NCI-H1417 treated with DMSO at 0.1 percent for 48 hours (cell line): ENCODE measurements at places on chromosomes 4 and X.

DNA sequence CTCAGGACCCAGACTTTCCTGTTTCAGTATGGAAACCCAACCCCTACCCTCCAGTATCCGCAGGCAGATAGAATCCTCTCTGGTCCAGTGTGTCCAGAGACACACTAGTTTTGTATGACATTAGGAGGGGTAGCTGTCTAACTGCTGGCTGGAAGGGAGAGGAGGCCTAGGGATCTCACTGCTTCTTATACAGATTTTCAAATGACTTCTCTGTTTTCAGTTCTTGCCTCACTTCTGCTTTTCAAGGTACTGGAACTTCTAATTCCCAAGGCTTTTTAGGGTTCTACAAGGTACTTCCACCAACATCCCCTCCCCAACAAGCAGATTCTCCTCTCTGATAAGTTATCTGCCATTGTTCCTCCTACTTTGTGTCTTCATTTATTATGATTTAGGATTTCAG lies 6.1 kb downstream of the SGCB start:
- no peak for DNase-seq

DNA sequence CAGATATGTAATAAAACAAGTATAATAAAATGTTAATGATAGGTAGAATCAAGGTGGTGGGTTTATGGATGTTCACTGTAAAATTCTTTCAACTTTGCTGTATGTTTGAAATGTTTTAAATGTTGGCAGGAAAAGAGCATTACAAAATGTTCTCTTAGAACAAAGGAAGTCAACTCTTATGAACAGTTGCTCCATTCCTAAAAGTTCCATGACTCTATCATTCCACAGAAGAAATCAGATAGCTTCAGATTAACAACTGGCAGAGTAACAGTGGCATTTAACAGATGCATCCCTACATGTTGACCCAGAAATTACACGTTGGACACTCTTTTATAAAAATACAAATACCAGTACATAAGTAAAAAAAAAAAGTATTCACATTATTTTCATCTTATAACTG lies 2023.7 kb downstream of the ARAP2 start:
- DNase-seq = no peak

- no peak for DNase-seq
Measured at GRCh38 chrX:11398785-11399184, 105.6 kb downstream of the AMELX start.

DNA sequence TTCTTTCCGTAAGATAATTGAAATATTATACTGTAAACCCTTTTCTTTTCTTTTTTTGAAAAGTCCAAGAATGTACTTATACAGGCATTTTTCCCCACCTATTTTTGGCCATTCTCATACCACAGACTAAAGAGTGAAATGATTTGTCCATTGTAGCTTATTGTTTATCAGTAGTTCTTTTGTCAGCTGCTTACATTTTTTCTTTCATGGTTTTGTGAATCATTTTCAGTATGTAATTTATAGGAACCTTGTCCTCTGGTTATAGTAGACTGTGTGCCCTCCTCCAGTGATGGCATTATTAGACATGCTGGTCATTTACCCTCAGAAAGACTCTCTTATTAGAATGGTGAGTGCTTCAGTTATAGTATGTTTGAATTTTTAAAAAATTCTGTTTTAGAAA lies 56.7 kb downstream of the CCKAR start:
- no peak for DNase-seq

- no peak for DNase-seq
Measured at GRCh38 chr4:95500361-95500760, 48.4 kb downstream of the UNC5C start.

GRCh38 chr4:124804584-124804983 lies 92.1 kb upstream of the ANKRD50 start:
- DNase-seq = no peak

- DNase-seq = no peak
Measured at GRCh38 chrX:49951524-49952193, 29.3 kb downstream of the CLCN5 start.

DNA sequence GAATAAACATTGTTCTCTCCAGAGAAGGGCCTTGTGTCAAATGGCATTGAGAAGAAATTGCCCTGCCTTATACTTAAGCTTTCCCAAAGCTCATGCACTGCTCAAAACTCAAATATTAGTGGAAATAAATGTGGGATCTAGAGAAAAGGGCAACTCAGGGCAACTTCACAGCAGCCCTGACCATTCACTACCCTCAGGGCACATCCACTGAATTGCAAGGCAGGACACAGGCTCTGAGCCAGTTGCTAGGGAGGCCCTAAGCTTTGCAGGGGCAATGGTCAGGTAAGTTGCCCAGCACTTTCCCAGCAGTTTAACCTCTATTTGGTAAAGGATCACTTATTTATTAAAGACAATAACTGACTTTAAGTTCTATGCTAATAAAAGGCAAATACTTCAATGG lies 255.3 kb upstream of the TEX13A start:
- DNase-seq = no peak

GRCh38 chrX:15973299-15973698 lies 118.7 kb upstream of the AP1S2 start:
- DNase-seq = no peak

GRCh38 chr4:127959794-127960193 lies 5.2 kb downstream of the MFSD8 start:
- DNase-seq = no peak

DNA sequence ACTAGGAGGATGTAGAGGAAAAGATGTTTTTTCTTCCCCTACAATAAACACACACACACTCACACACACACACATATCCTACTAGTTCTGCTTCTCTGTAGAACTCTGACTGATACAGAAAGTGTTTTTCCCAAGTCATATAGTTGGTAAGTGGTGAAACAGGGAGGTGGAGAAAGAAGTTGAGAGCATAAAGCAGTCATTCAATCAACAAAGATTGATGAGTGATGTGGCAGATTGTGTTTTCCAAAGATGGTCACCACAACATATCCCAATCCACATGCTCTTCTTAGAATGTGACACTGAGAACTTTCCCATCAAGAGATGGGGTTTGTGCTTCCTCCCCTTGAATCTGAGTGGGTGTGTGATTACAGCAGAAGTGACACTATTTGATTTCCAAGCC lies 123.4 kb upstream of the ATP6AP2 start:
- no peak for DNase-seq

GRCh38 chrX:133574716-133575115 lies 159.4 kb upstream of the GPC4 start:
- DNase-seq = no peak

DNA sequence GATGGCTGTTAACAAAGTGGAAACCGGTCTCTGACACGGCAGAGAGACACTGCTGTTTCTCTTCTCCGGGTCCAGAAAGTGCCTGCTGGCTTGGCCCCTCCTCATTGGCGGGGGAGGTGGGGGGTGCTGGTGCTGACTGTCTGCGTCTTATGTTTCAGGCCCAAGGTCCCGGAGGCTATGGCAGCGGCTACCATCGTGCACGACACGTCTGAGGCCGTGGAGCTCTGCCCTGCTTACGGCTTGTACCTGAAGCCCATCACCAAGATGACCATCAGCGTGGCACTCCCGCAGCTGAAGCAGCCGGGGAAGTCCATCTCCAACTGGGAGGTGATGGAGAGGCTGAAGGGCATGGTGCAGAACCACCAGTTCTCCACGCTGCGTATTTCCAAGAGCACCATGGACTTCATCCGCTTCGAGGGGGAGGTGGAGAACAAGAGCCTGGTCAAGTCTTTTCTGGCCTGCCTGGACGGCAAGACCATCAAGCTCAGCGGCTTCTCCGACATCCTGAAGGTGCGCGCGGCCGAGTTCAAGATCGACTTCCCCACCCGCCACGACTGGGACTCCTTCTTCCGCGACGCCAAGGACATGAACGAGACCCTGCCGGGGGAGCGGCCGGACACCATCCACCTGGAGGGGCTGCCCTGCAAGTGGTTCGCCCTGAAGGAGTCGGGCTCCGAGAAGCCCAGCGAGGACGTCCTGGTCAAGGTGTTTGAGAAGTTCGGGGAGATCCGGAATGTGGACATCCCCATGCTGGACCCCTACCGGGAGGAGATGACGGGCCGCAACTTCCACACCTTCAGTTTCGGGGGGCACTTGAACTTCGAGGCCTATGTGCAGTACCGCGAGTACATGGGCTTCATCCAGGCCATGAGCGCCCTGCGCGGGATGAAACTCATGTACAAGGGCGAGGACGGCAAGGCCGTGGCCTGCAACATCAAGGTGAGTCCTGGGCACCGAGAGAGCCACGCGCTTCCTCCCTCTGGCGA lies 2.2 kb downstream of the AKAP17A start:
- no peak for DNase-seq

GRCh38 chr4:33715841-33716395 lies 2528.4 kb downstream of the ARAP2 start:
- no peak for DNase-seq

DNA sequence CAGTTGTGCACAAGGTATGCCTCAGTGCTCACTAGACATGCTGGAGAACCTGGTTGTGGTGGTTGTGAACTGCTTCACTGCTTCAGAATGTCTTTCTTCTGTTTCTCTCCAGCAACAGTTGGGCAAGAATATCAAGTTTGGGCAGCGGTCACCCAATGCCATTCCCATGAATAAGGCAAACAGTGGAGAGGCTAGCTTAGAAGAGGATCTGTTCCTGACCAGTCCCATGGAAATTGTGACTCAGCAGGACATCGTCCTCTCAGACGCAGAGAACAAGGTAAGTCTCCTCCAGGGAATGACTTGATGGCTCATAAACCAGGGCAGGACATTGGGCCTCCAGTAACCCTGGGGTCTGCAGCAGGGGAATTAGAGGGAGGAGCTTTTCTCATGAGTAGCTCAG lies 79.9 kb downstream of the AASDH start:
- DNase-seq = no peak

- DNase-seq = peak; percentile 25
Measured at GRCh38 chrX:38175139-38175538, 45.5 kb downstream of the SRPX start.

DNA sequence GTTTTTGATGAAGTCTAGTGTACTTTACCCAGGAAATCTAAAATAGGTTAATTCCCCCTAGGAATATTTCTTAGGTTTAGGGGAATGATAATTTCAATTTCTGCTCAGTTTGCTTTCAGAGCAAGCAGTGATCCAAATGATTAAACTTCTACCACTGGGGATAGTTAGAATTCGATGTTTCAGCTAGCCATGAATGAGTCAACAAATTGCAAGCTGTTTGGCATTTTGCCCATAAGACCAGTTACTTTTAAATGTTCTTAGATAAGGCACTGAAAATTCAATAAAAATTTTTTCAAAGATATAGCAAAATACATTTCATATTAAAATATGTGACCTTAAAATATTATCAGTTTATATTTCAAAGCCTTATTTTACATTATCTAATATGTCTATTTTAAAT lies 993.6 kb downstream of the ARAP2 start:
- DNase-seq = no peak

DNA sequence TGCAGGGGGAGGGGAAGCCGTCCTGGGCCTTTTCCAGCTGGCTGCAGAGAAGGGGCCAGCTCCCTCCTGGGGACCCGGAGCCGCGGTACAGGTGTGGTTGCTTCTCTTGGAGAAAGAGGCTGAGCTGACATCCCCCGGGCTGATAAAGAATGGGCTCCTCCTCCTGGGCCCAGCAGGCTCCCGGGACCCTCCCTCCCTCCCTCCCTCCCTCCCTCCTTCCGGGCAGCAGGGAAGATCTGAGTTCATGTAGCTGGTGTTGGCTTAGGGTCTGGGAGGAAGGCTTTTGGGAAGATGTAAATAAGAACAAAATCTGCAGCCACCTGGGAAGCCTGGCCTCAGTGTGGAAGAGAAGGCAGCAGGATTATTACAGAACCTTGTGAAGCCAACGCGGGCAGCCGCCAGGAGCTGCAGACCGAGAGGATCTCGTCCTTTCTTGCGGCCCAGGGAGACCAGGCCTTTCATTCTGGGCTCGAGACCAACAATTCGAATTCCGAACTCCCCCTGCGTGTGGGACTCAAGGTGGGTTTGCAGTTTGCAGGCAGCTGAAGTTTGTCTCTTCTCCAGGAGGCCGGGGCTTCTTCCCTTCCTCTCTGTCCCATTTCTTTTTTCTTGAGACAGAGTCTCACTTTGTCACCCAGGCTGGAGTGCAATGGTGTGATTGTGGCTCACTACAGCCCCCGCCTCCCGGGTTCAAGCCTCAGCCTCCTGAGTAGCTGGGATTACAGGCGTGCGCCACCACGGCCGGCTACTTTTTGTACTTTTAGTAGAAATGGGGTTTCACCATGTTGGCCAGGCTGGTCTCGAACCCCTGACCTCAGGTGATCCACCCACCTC lies at the start of gene PLCXD1:
Gene PLCXD1 (plus strand): TSS at position 216 of the 834 bp plus-strand sequence. CDS start 2,807 bp downstream, outside the sequence.
- no peak for DNase-seq

DNA sequence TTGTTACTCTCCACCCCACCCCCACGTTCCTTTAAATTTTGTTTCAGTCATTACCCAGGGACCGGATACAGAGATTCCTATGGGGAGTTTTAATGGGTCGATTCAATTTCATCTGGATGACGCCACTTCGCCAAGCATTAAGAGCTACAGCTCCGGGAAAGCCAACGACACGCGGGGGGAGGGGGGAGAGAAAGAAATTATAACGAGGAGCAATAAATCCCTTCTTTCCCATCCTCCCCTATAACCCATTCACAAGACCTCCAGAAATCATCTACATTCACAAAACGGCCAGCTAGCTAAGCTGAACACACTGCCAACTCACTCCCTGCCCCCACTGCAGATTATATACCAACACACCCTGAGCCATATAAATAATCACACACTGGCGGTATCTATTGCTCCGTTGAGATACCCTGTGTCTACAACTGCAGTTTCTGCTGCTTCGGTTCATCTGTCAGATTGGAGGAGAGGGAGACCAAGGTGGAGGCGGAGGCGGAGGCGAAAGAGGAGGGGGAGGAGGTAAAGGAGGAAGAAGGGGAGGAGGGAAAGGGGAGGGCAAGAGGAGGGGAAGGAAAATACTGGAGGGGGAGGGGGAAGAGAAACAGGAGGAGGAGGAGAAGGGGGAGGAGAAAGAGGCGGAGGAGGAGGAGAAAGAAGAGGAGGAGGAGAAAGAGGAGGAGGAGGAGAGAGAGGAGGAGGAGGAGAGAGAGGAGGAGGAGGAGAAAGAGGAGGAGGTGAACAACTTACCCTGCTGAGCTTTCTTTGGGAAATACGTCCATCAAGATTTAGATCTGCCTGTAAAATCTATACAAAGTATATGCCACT lies 113.9 kb upstream of the VAMP7 start:
- no peak for DNase-seq

DNA sequence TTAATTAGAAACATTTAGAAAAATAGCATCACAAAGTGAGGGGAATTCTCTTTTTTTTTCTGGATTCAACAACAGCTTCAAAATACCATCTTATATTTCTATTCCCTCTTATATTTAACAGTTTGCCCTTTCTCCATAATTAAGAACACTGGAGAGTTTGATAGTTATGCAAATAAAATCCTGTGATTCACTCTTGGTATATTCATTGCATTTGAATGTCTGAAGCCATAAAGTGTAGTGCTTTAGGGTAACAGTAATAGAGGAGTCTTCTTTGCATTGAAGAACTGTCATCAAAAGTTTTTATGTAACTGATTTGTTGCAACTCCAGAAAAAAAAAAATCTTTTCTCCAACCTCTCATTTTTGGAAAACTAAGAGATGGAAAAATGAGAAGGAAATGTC lies 352.0 kb upstream of the GALNTL6 start:
- DNase-seq = no peak

DNA sequence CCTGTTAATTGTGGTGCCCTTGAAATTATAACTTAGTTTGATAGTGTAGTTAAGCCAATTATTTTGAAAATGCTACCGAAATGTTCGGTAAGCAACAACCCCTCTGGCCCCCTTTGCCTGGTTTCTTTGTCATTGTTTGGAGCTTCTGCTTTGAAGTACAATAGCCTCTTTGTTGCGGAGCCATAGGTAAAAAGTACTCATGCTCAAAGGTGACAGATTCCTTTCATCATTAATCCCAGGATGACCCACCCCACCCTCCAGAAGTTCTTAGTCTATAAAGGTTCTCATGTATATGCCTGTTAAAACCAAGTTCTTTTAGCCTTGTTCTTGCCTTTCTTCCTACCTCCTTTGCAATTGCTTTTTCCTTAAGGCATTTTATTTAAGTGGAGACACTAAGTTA lies 42.4 kb upstream of the SMARCAD1 start:
- DNase-seq = no peak
